Forelimb muscle (tissue), 1 donor: ENCODE measurements at places on chromosomes 2 and 18.

DNA sequence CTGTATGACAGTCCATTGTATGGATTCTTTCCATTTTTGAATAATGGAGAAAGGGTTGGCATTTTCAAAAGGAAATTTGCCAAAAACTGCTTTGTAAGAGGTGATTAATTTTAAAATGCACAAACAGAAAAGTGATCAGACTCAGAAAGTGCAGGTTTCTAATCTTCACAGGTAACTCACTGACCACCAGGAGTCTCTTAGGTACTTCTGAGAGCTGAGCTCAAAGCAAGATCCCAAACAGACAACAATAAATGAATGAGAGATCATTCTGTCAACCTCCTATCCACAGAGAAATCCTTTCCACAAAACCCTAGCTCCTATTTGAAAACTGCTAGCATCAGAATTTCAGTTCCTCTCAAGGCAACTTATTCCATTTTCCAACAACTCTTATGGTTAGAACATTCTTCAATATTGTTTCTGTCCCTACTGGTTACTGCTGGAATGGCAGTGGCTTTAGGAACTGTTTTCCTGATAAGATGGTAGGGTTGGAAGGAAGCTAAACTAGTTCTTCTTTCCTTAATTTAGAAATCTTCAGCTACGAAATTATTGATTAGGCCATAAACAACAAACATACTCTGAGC is 20.6 kb upstream of the HAAO start:
- DNase-seq = no peak

DNA sequence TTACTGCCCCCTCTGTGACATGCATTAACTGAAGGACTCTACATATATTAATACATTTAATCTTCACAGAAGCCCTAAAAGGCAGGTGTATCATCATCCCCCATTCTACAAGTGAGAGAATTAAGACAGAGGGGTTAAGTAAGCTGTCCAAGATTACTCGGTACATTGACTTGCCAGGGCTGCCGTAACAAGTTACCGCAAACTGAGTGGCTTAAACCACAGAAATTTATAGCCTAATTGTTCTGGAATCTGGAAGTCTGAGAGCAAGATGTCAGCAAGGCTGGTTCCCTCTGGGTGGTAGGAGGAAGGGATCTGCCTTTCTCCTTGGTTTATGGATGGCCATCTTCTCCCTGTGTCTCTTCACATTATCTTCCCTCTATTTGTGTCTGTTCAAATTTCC is 605.5 kb downstream of the EPHA4 start:
- no peak for DNase-seq

DNA sequence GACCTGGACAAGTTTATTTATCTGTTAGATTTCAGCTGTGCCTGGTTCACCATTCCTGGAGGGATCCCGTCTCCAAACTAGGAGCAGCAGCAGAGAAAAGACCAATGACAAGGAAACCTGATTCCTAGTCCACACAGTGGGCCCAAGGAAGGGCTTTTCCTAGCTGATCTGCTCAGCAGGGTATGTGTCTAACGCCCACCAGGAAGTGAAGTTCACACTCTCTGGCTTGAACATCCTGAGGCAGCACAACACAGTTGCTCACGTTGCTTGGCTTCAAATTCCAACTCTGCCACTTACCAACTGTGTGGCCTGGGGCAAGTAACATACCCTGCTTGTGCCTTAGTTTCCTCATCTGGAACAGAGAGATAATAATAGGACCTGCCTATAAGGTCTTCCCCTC is 42.9 kb downstream of the XDH start:
- no peak for DNase-seq

- no peak for DNase-seq
Observed at GRCh38 chr2:193701484-193701883, 1506.8 kb upstream of the TMEFF2 start.

DNA sequence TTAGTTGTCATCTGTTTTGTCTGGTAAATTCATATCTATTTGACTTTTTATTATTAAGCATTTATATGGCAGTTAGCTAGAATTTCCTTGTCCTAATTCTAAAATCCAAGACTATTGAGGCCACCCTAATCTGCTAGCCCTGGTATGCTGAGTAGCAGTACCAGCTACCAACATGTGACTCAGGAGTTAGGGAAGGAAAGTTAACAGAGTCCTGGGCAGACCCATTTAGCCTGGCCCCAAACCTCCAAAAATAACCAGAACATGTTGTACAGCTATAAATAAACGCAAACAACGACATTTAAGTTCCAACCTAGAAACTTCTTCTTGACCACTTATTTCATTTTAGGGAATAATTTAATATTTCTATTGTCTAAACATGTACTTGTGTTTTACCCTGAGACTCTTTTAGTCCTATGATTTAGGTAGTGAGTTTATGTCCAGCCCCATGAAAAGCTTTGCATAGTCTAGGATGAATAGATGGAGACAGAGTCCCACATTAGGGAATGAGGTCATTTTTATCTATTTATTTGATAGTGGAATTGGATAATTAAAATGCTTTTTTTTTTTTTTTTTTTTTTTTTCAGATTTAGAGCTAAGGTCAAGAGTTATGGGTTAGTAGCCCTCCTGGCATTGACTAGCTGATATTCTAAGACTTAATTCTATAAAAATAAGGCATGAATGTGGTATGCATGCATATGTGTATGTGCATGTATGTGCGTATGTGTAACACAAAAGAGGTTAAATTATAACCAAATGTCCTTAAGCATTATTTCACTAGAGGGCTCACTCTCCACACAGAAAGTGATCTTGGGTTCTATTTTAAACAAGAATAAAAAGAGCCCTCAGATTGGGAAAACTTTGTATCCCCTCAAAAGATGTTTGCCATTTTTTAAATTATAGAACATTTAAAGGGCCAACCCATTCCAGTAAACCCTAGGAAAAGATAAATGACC is 160.1 kb upstream of the MAPRE2 start:
- peak; percentile 29 for DNase-seq

DNA sequence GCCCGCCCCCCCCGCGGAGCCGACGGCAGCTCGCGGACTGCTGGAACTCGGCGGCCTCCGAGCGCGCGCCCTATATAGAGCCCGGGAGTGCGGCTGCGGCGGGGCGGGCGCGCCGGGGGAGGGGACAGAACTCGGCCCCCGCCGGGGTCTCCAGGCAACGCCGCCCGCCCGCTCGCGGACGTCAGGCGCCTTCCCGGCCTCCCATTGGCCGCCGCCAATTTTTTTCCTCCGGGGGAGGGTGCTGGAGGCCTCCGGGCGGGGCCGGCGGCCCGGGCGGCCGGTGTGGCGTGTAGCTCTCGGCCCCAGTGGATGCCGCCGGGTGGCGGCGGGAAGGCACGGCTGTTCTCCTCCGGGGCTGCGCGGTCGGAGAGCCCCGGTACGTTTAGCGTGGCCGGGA is at the start of gene ZFP36L2:
Gene ZFP36L2 (minus strand): TSS at position 49 of the 397 bp plus-strand sequence. CDS start 291 bp downstream, outside the sequence.
- peak; percentile 87 for DNase-seq

DNA sequence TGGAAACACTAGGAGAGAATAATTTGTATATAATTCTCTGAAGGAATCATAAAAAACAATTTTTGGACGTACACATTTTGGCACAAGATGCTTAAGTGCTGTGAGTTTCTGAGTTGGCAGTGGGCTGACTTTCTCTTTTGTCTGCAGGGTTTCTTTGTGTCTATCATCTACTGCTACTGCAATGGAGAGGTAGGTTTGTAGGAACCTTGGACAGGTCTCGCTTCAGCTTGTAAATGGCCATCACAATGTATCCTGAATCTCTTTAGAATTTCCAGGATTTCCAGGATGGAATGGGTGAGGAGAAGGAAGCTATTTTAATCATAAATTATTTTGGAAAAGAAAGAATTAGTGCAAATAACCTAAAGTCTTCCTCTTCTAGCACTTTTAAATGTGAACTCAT is 83.9 kb downstream of the PTH2R start:
- no peak for DNase-seq

DNA sequence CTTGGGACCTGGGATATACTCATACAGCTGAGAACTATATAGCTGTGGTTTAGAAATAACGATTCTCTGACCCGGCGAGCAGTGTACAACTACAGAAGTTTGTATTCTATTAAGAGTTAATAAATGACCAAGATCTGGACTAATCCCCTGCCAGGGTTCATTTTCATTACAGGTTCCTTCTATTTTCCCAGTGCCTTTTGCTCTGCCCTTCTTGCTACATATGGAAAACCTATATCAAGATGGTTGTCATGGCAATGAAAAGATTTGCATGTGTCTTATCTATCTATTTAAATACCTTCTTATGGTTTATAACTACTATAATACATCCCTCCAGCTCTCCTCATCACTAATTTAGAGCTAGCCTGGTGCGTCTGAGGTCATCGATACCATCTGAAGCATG is 965.2 kb downstream of the BCL11A start:
- no peak for DNase-seq

DNA sequence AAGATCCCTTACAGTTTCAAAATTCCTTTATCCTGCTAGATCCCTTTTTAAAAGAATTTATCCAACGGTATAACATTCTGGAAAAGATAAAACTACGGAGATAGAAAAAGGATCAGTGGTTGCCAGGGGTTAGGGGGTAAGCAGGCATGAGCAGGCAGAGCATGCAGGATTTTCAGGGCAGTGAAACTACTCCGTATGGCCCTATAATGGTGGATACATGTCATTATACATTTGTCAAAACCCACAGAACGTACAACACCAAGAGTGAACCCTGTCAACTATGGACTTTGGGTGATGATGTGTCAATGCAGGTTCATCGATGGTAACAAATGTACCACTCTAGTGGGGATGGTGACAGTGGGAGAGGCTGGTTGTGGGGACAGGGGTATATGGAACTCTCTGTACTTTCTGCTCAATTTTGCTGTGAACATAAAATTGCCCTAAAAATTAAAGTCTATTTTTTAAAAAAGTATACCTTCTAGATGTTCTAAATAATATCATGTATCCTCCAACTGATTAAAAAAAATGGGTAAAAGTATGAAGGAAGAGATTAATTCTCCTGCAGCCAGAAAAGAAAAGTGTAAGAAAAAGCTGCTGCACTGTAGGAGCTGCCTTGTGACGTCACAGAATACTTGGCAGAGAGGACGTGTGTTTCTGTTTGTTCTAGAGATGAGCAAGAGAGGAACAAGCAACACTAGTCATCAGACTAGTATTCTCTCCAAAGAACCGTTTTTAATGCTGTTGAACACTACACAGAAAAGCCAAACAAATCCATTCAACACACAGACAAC is 23.6 kb downstream of the ANKRD44 start:
- no peak for DNase-seq

DNA sequence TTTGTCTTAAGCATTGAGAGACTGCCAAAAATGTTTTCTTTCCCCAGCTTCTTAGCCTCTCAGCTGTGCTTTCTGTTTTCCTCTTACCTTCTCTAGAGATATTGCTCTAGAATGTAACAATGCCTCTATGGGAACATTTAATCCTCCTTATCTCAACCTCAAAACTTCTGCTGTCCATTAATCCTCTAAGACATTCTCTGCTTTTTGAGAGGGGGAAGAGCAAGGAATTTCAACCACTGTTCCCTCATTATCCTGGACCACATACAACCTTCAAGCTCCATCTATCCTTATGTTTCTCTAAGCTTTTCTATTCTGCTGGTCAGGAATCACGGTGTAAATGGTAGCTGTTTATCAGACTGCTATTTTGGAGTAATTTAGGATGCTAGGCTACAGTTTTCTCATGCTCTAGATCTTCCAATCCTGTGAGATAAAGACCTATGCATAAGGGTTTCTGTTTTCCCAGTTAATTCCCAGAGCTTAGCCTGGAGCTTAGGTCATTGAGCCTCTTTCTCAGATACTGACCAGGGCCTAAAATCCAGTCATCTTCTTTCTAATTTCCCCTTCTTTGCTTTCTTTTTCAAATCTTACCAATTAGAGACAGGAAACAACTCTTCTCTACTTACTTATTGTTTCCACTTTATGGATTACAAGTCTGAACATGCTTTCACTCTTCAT is 282.0 kb downstream of the CALCRL start:
- DNase-seq = no peak

GRCh38 chr18:29154196-29154757 is 977.3 kb upstream of the CDH2 start:
- no peak for DNase-seq

GRCh38 chr2:207731138-207731537 is 19.7 kb downstream of the CCNYL1 start:
- no peak for DNase-seq

GRCh38 chr2:162579169-162579568 is 235.2 kb downstream of the GCA start:
- DNase-seq = no peak

DNA sequence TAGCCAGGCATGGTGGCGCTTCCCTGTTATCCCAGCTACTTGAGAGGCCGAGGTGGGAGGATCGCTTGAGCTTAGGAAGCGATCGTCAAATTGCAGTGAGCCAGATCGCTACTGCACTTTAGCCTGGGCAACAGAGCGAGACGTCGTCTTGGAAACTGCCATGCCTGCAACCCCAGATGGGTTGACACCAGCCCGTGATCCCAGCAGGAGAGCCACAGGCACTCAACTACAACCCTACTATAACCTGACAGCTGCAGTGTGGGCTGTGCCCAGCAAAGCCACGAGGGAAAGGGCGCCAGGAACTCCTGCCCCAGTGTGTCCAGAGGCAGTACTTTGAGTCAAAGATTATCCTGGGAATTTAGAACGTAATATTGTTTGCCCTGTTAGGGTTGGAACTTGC is 85.6 kb downstream of the SS18 start:
- DNase-seq = no peak

- no peak for DNase-seq
Observed at GRCh38 chr18:55119434-55119833, 160.2 kb upstream of the CCDC68 start.

DNA sequence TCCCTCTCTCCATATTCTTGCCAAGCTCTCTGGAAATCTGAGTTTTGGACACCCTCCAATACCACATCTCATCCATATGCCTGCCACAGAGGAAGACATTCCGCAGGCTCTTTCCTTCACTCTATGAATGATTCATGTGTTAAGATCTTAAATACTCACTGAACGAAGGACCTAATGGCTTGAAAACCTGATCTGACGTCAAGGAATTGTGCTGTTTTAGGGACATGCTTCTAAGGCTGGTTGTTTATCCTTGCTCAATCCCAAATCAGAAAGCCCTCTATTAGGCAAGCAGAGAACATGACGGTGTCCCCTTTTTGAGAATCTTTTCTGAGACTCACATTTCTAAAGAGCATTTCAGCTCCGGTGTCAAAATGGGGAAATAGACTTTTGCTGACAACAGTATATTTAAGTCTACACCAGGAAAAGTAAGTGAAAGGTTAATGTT is 83.7 kb upstream of the GALNT5 start:
- no peak for DNase-seq

DNA sequence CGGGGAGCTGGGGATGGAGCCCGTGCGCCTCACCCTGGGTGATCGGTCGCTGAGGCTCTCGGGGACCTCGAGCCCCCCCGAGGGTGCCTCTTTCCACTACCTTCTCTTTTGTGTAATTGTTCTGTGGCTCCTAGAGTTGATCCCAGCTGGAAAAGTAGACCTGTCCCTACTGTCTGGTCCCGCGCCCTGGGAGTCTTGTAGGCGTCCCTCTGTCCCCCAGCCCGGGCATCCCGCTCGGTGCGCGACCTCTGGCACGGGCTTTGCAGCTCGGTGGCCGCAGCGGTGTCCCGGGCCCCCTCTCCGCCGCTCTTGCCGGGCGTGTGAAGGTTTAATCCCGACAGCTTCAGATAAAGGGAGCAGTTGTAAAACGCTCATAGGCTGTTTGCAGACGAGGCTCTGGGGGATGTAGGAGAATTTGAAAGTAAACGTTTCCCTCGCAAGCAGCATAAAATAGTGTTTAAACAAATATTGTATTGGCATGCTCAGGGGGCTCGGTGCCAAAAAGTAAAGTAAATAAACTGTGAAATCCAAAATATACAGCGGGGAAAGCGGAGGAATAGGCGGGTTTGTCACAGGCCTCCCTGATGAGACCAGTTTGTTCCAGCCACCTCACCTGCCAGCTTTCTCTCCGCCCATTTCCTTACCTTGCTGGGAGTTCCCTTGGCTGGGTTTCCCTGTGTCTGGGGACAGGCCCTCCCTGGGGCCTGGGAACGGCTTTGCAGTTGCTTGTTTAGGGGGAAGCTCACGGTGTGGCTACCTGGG is 1.9 kb downstream of the GLI2 start:
- no peak for DNase-seq
